Urinary bladder (tissue), 4 donors: ENCODE measurements at places on chromosomes 5 and 9. TPM values are rescaled to one million over a fixed set of nuclear protein-coding genes. Genes with fewer than 3 reads are reported as not detected.

The SPATA31E1 gene
- total RNA-seq: not detected

The STPG3 gene
- not detected for total RNA-seq

The AQP7 gene
- 1.9 TPM for total RNA-seq

The FAM221B gene
- total RNA-seq: 0.21 TPM
